Activated CD4-positive, alpha-beta T cell treated with anti-CD3 and anti-CD28 coated beads, Interleukin-2, amount 10 ng/mL, durations not matched to agents 24 days and 14 days (primary cell): ENCODE measurements at places on chromosomes 1 and 21.

DNA sequence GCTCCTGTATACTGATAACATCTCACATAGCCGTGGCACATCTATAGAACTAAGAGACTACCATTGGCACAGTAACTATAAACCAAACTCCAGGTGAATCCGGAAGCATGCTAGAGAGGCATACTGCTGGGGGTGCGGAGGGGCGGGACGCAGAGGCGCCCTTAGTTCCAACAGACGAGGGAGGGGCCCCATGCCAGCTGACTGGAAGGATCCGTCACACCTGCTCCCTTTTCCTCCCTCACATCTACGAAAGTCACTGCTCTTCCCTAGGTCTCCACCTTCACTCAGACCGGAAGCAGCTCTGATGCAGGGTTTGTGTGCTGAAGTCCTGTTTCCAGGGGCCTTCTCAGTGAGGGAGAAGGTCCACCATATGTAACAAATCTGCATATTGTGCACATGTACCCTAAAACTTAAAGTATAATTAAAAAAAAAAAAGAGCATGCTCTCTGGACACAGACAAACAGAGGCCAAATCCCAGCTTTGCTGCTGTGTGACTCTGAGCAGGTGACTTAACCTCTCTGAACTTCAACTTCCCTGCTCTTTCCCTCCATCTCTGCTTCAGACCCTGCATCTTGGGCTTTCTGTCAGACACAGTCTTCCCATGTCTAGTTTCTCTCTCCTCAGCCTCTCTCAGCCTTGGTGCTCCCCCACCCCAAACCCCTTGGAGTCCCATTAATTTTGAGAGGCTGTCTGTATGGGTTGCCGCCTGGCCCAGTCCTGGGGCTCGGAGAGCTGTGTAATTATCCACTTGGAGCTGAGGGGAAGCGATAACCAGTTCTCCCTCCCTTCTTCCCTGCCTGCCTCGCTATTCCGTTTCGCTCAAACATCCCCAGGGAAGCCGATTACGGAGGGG is 7.8 kb upstream of the GJB5 start:
- no peak for DNase-seq

DNA sequence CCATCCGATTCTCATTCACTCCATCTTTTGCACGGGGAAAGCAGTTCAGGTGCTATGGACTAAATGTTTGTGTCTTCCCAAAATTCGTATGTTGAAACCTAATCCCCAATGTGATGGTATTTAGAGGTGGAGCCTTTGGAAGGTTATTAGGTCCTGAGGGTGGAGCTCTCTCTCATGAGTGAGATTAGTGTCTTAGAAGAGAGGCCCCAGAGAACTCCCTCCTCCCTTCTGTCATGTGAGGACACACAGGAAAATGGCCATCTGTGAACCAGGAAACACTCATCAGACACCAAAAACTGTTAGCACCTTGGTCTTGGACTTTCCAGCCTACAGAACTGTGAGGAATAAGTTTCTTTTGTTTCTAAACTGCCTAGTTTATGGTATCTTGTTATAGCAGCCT is 15.8 kb upstream of the CCDC190 start:
- DNase-seq = no peak

GRCh38 chr1:181099152-181100014 is 10.9 kb downstream of the IER5 start:
- DNase-seq = peak; percentile 83

DNA sequence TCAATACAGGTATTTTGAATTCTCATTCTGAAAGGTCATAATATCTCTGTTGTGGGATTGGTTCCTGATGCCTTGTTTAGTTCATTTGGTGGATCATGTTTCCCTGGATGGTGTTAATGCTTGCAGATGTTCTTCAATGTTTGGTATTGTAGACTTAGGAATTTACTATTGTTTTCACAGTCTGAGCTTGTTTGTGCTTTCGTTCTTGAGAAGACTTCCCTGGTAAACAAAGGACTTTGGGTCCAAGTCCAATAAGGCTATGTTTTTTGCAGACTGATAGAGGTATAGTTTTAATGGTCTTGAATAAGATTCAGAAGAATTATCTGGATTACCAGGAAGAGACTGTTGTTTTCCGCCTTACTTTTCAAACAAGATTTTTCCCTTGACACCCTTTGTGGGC is 1646.3 kb downstream of the AMY1C start:
- DNase-seq = no peak

GRCh38 chr1:98053471-98054366 is 132.9 kb upstream of the DPYD start:
- DNase-seq = peak; percentile 89

GRCh38 chr21:37060296-37060695 is 12.6 kb downstream of the PIGP start:
- no peak for DNase-seq

DNA sequence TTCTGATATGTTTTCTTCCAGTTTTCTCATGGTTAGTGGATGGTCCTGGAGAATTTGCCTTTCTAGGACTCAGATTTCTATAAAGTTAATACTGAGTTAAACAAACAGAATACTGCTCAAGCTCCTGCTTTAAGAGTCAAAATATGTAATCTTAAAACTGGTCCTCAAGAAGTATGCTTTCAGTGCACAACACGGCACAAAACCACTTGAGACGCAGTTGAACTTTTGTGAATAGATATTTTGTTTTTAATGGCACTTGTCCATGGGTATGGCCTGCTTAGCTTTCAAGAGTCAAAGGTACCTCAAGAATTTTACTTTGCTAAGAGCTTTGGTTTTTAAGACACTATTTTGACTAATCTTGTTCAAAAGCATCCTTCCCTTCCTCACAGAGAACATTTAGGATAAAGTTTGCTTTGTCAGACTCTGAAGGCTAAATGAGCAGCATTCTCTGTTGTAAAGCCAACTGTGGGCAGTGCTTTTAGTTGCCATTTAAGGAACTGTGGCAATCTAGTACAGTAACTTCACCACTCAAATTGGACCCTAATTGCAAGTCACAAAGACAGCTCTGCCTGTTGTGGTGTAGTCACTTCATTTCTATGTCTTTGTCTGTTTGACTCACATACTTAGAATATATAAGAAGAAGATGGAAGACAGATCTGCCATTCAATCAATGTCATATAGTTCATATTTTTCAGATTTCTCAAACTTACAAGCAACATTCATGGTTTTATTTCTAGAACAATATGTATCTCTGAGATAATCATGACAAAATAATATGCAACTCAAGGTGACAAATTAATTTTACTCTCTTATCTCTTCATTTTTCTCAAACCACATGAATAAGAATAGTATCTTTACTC is 28.8 kb downstream of the SAMD13 start:
- no peak for DNase-seq

GRCh38 chr1:18211764-18212163 is 104.2 kb downstream of the IGSF21 start:
- no peak for DNase-seq

GRCh38 chr21:33139084-33139483 is 69.1 kb downstream of the OLIG1 start:
- DNase-seq = no peak

DNA sequence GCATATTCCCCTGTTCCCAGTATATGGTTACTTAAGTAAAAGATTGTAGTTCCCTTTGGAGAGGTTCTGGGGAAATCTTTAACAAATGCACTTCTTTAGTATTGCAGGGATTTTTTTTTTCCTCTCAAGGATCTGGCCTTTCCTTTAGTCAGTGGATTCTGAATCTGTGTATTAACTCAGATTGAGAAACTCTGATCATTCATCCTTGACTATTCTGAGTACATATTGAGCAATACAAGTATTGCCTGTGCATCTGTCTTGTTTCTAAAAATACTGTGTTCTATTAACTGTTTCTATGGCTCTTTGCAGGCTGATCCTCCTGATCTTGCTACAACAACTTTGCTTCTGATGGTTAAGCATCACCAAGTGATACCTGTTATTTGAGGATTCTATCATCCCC is 67.8 kb upstream of the FGGY start:
- DNase-seq = no peak

GRCh38 chr1:24796524-24796923 is 51.3 kb downstream of the CLIC4 start:
- DNase-seq = no peak

DNA sequence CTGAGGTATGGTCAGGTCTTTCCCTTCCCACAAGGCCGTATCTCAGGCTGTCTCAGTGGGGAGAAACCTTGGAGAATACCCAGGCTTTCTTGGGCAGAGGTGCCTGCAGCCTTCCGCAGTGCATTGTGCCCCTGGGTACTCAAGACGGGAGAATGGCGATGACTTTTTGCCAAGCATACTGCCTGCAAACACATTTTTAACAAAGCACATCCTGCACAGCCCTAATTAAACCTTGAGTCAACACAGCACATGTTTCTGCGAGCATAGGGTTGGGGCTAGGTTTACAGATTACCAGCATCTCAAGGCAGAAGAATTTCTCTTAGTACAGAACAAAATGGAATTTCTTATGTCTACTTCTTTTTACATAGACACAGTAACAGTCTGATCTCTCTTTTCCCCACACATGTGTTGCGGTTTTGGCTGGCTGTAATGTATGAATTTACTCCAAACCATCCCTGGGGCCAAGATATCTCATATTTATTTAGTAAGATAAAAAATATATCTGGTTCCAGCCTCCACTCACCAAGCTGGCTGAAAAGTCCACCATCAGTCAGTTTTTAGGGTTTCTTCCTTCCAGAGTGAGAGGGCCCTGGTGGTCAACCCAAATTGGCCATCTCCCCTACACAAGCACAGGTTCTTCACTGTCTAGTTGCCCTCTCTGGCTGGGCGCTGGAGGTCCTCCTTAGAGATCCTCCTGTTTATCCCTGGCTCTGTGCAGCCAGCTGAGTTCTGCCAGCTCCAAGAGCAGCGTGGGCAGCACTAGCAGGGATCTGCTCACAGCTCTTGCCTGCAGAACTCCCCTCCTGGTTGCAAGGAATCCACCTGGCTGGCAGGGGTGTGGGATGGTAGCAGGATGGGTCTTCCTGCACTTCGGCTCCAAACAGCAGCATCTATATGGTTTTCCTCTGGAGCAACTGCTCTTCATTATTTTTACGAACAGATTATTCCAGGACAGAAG is 2.6 kb downstream of the FAAH start:
- DNase-seq = no peak

- DNase-seq = no peak
Measured at GRCh38 chr1:44321466-44321865, 33.6 kb downstream of the ERI3 start.

DNA sequence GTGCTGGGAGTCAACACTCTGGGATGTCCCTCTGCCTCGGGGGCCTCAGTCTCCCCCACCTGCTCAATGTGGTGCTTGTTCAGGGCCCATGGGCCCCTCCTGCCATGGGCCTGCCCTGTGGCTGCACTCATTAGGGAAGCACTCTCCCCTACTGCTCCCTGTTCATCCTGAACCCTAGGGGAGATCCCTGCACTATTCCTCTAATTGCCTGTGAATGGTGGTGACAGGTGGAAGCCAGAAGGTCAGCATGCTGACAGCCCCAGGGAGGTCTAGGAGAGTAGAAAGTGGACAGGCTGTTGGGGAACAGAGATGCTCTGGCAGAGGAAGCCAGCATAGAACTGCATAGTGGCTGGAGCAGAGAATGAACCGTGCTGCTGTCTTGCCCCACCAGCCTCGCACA is 217.6 kb downstream of the TRABD2B start:
- no peak for DNase-seq

DNA sequence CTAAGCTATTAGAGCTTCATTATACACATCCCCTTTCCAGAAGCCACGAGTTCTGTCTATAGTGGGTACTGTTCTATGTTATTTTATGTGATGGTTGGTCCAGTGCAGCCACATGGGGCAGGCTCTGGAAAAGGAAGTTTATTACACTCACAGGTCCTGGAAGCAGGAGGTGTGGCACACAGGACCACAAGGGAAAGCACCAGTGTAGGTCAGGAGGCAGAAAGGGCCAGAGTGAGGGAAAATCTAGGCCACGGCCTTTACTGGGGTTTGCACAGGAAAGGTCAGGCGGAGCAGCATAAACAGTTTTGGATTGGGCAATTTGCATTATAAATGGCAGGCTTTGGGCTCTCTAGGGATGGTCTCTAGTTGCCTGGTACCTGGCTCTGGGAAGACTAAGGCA is 21.8 kb upstream of the CNIH3 start:
- no peak for DNase-seq
